Activated CD4-positive, alpha-beta T cell treated with anti-CD3 and anti-CD28 coated beads, Interleukin-2, amount 50 U/mL, for 24 hours (primary cell): ENCODE measurements at places on chromosomes 5 and 9.

GRCh38 chr9:109270441-109270840 lies 50.4 kb downstream of the EPB41L4B start:
- no peak for DNase-seq

DNA sequence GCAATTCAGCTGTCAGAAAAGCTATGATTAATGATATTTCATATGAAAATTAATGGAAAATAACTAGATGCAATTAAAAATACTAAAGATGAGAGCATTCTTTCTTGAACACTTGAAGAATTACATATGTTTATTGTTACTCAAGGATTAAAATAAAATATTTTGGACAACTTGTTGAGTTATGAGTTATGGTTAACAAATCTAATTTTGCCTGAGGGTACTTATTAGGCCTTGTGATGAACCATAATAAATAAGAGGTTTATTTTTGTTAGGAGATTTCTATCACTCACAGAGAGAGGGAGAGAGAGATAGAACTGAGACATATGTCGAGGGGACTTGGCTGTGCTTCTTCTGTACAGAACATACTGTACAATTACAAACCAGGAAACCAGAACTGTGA lies 183.7 kb downstream of the ISL1 start:
- DNase-seq: no peak

- DNase-seq: no peak
Observed at GRCh38 chr5:83644301-83644700, 76.4 kb downstream of the HAPLN1 start.

GRCh38 chr5:155850370-155850769 lies 476.6 kb upstream of the SGCD start:
- no peak for DNase-seq

DNA sequence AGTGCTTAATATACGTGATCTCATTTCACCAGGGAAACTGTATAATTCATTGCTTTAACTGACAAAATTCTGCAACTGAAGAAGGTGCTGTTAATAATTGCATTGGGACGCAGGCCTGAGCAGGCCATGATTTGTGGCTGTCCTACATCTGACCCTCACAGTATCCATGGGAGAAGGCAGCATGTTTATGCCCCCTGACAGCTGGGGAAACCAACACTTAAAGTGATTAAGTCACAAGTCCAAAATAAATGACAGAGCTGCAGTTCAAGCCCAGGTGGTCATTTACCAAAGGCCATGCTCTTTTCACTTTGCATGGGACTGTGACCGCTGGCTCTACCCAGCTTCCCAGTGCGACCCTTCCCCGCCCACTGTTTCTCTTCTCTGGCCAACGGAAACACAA lies 30.5 kb upstream of the KCNMB1 start:
- DNase-seq: no peak

DNA sequence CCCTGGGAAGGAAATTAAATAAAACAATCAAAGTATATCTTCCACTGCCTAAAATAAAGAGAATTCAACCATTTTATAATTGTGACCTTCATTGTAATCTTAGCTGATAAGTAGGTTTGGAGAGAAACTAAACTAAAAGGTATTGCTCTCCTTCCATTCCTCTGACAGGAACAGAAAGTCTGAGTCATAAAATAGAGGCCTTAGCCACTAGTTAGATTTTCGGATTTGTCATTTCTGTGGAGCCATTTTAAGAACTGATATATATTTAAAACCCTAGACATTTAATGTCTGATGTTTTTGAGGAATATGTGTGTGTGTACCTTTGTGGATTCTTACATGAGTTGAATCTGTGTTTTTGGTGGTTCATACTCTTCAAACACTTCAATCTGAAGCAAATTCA lies 11.8 kb upstream of the TMC1 start:
- DNase-seq: no peak

- no peak for DNase-seq
Observed at GRCh38 chr5:176793343-176793699, 17.0 kb upstream of the UNC5A start.

DNA sequence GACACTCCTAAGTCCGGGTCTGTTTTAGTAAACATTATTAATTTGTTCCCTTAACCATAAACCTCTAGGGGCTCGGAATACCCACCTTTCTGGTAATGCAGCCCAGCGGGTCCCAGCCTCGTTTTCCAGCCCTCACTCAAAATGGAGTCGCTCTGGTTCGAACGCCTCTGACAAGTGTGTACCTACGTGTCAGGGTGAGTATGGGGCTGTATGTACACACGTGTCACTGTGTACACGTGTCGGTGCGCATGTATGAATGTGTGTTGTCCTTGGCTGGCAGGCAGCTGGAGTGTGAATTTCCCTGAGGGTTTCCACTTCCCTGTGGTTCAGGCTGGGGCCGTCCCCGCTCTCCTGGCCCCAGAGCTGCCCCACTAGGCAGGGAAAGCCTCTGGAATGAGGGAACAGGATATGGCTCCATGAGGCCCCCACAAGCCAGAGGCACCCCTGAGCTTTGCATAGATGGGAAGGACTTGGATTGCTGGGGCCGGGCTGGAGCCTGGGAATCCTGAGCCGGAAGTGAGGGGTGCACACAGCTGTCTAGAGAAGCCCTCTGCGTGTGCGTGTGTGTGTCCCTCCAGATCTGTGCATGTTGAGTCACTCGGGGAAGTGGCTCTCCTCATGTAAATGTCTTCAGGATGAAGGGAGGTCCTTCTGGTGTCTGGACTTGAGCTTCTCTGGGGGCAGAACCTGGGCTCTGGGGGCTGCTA lies 160.8 kb upstream of the IER5L start:
- no peak for DNase-seq

GRCh38 chr5:167472566-167473108 lies 818.8 kb upstream of the WWC1 start:
- DNase-seq: no peak

GRCh38 chr9:83423815-83424707 lies 114.1 kb downstream of the FRMD3 start:
- no peak for DNase-seq

- no peak for DNase-seq
Observed at GRCh38 chr9:92726348-92726747, 38.3 kb downstream of the BICD2 start.

DNA sequence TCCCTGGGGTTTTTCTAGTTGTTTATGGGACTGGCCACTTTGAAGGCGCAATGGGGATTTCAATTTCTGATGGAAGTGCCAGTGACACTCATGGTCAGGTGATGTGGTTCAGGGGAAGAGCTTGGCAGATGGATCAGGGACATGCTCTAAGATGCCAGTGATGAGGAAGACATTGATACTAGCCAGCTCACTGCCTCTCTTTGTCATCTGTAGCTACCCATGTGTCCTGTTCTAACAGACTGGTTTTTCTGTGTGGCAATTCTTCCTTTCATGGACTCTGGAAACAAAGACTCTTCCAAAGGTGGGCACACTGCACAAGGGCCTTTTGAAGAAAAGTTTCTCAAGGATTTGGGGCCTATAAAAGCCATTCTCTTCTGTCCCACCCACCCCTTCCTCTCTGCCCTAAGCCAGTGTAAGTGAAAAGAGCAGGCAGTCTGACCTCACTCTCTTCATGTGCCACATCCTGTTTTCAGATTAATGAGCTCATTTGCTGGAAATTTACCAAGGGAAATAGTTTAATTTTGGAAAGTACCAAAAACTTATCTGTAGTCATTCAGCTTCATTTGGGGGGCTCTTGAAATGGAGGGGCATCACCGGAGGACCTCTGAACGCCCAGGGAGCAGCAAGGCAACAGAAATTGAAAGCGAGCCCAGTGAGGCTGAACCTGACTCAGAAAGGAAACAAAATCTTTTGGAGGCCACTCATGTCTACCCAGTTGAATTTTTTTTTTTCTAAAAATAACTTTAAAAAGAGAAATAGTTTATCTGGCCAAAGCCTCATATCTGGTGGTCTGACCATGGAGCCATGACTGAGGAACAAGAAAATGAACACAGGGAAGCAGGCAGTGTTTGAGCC lies 4.9 kb upstream of the TRAF1 start:
- no peak for DNase-seq
